Astrocyte of the spinal cord (primary cell): ENCODE measurements at places on chromosomes 11 and 22.

DNA sequence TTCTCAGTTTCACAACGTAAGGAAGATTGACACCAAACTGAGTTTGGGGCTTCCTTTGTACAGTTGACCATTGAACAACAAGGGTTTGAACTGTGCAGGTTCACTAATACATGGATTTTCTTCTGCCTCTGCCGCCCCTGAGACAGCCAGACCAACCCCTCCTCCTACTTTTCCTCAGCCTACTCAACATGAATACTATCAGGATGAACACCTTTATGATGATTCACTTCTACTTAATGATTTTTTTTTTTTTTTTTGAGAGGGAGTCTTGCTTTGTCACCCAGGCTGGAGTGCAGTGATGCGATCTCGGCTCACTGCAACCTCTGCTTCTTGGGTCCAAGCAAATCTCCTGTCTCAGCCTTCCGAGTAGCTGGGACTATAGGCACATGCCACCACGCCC lies 14.6 kb downstream of the RBM4 start:
- no peak for DNase-seq

GRCh38 chr11:1123970-1124369 lies 33.8 kb upstream of the MUC5AC start:
- DNase-seq = no peak

GRCh38 chr11:1845561-1846452 lies 7.0 kb downstream of the TNNI2 start:
- no peak for DNase-seq

DNA sequence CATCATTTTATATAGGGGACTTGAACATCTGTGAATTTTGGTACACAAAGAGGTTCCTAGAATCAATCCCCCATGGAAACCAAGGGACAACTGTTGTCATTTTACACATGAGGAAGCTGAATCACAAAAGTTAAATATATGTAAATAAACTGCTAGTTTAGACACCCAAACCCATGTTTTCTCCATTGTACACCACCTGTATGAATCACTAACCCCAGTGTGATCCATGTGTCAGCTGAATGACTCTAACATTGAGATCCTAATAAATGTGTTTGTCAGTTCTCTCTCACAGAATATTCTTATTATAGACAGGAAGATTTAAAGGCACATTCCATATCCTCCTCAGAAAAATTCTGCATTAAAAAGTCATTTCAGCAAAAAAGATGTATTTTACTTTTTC lies 83.3 kb downstream of the ATG16L2 start:
- no peak for DNase-seq

GRCh38 chr11:108927791-108928545 lies 263.1 kb downstream of the DDX10 start:
- no peak for DNase-seq

- no peak for DNase-seq
Measured at GRCh38 chr11:21588754-21589153, 604.1 kb upstream of the ANO5 start.

DNA sequence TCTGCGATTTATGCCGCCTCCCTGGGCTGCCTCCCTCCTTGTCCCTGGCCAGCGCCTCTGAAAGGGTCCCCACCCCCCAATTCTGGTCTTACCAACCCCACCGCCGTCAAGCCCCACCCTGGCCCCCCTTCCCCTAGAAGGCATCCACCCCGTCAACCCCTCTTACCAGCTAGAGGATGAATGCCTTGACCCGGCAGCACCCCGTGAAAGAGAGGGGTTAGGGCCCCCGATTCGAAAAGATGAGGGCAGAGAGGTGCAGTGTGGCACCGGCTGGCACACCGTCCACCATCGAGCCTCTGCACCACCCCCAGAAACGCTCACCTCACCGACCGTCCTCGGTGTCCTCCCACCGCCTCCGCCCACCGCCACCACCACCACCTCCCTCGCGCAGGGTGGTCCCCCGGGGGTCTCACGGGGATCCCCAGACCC lies 559 bp downstream of the ELFN2 start:
- DNase-seq = no peak

DNA sequence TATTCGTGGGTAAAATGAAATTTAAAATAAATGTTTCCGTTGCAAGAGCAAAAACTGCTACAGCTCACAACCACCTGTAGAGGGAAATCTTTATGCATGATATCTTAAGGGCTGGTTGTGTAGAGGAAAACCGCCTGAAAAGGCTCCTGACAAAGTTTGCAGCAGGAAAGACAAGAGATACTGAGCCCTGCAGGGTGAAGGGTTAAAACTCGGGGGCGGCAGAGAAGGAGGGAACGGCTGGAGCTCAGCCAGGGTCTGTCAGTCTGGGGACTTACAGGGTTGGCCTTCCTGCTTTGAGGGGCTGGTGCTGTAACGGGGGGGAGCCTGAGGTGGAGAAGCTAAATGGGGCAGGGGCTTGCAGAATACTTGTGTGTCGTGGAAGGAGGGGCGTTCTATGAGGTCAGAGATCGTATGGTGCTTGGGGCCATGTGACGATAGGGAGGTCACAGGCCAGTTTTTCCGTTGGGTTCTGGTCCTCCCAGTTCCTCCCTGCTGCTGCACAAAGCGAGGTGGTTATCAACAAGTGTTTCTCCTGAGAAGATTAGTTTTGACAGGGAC lies 122.9 kb upstream of the HSD17B12 start:
- DNase-seq = no peak

DNA sequence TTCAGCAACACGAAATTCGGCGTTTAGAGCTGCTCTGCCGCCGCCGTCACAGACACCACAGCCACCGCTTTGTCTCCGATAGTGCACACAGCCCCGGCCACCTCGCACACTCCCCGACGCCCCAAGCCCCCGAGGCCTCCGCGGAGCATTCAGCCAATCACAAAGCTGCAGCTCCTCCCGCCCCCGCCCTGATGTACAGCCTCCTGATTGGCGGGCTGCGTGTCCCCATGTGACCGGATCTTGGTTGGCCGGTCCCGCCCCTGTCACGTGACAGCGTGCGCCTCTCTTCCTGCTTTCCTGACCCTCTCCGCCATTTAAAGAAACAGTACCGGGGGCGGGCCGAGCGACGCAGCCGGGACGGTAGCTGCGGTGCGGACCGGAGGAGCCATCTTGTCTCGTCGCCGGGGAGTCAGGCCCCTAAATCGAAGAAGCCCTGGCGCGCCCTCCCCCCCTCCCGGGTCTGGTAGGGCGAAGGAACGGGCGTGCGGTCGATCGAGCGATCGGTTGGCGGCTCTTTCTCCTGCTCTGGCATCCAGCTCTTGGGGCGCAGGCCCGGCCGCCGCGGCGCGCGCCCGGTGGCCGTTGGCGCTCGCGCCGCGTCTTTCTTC lies at the start of gene TUG1:
TUG1 (plus strand) TSS at position 342 of the 608 bp plus-strand sequence.
- peak; percentile 99 for DNase-seq

DNA sequence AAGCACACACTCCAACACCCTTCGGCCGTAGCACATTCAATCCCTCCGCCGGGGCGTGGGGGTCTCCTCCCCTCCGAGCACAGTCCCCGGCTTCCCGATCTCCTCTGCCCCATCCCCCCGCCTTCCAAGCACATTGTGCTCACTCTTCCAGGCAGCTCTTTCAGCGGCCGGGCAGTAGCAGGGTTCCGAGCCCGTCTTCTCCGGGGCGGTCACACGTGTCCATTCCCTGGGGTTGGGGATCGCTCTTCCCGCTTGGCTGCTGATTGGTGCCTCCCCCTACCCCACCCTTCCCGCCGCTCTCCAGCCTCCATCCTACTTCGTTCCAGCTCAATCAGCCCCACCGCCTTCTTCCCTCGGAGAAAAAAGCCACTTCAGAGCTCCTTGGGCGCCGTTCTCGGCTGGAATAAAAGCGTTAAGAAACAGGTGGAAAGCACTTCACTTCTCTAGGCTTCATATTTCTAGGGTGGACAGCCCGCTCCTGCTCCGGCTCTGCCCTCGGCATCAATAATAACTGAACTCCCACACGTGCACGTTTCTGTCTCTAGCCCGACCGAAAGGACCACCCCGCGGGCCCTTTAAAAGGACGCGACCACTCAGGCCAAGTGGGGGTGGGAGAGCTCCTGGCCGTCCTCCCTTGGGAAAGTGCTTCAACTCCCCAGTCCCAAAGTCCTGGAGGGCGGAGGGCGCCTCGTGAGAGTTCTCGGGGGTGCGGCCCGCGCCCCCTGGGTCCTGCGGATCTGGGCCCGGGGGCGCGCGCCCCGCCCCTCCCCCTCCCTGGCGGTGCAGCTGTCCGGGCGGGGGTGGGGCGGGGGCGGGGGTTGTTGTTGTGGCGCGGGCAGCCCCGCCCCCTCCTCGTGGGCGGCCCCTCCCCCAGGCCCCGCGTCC lies 464 bp upstream of the CECR2 start:
- DNase-seq = peak; percentile 20

DNA sequence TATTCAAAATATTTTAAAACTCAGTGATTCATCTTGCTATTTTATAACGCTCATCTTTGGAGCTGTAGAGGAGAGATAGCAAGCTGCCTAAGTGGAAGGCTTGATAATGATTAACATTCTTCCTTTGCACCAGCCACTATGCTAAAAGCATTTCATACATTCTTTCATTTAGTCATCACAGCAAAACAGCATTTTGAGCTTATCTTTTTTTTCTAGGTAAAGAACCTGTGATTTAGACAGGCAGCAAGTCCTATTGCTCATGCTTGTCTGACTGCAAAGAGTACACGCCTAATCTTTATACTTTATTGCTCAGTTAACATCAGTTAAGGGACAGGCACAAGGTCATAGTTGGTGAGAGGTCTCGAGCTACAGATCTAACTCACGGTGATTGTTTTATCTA lies 713.1 kb upstream of the ARHGAP42 start:
- no peak for DNase-seq

- DNase-seq = peak; percentile 18
Measured at GRCh38 chr11:73402834-73403185, 26.6 kb downstream of the RELT start.

DNA sequence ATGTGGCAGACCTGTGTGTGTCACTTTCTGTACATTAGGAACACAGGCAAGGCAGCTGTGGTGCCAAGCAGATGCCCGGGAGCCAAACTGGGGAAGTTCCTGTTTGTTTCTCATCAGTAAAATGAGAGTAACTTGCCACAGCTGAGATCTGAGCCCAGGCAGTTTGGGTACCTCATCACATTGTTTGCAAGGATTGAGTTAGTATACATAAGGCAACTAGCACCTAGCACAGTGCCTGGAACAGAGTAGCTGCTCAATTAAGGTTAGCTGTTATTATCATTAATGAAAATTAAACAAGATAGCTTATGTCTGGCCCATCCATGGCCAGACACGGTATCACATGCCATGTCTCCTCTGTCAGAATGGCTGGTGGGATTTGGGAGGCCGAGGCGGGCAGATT lies 7.8 kb downstream of the SOX10 start:
- no peak for DNase-seq

DNA sequence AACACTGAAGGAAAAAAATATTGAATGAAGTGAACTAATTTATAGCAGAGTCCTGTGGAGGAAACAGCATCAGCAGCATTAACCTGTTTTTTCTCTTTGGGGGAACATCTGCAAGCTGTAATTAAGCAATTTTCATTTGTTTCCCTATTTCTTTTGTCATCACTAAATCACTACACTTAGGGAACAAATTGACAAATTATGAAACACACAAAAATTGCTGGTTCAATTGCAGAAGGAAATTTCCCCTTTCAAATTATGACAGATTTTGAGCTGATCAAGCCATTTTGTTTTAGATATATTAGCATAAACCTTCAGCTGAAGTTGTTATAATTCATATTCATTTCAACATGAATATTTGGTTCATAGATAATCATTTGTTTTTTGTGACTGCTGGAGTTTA lies 22.2 kb upstream of the RAG2 start:
- no peak for DNase-seq

GRCh38 chr22:27467711-27468110 lies 333.8 kb downstream of the MN1 start:
- no peak for DNase-seq

DNA sequence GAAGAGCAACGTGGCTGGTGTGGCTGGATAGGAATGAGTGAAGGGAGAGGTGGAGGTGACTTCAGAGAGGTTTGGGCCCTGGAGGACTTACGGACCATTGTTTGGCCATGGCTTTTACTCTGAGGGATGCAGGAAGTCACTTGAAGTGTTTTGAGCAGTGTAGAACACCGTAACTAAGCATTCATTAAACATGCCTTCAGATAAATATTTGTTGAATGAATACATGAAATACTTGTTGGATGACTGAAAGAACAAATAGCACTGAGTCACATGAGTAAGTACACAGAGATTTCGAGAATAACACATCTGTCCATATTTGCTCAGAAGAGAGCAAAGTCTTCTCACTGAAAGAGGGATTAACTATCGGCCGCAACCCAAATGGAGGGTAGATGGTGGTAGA lies 182.7 kb upstream of the SNX19 start:
- DNase-seq = peak; percentile 16

DNA sequence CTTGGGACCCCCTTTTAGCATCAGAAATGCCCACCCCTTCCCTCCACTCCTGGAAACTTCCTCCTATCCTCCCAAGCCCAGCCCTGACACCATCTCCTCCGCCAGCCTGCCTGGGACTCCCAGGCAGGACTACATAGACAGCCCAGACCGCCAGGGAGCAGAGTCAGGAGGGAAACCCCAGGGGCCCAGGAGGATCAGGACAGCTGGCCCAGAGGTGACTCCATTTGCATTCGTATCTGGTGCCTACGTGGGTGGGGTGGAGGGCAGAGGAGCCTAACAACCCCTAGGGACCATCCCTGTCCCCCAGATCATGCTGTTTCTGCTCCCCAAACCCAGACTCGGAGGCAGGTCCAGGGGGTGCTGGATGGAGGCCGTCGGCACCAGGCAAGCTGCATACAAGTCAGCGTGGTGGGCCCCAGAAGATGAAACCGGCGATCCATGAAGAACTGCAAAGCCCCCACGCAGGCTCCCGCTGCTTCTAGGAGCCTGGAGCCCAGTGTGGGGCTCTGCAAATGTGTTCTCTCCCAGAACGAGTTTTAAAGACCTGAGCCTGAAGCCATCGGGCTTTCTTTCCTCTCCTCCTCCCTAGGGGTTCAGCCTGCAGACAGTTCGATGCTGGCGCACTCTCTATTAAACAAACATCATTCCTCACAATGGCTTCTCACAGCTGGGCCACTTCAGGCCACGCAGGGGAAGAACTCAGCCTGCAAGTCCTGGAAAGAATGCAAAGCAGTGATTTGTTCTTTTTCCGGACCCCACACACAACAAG lies 1506.8 kb downstream of the BRD1 start:
- DNase-seq = no peak

DNA sequence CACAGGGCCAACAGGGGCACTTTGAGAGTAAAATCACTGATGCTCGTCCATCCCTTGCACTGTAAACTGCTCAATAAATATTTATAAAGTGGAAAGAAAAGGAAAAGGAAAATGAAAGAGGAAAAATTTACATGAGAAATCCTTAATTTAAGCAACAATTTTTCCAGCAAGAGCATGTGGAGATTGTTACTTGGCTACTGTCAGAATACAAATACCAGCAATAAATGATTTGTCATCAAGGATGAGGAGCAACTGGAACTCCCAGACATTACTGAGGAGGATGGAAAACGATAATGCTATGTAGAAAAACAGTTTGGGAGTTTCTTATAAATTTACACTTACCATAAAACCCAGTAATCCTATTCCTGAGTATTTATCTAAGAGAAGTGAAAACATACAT lies 123.0 kb downstream of the SGSM3 start:
- DNase-seq = no peak
